ENCODE measurements at places on chromosomes 12 and 14.

DNA sequence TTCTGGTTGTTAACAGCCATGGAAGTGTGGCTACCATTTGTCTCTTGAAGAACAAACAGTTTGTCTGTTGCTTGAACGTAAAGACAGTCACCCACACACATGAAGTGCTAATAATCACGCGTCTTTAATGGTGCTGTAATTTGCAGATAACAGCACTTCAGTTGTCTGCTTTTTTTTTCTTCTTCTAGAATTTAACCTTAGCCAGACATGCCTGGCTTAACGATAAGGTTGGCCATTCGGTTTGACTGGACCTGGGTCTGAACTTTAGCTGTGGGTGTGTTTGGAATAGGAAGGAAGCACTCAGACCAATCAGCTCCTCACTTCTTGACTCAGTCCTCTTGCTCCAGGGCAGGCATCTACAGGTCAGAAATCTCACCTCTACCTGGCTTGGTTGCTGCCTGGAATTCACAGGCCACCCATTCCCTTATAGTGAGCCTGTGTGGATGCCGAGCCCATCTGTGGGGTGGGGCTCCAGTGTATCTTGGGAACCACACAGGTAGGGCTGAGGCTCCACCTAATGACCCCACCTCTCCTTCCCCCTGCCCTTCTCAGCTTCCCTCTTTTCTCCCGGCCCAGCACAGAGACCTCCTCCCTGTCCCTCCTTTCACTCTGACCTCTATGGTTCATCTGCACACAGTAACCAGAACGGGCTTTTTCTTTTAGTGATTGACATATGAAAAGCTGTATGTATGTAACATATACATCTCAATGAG, 246.4 kb upstream of the PWP1 start:
- DNase-seq: no peak

DNA sequence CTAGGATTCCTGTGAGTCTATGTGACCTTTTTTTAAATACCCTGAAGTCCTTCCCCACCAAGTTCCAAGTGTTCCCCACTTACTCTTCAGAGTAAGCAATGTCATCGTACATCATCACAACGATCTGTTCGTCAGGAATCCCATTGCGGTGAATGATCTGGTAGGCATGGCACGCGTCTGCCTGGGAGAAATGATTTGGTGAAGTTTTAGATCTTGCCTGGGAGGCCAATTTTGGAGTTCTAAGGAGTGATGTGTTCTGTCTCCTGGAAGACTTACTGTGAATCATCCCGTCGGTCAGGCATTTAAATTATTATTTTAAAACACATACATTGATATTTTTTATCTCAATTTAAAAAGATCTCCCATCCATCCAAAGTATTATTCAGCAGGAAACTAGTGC, 29.8 kb downstream of the LGMN start:
- no peak for DNase-seq

DNA sequence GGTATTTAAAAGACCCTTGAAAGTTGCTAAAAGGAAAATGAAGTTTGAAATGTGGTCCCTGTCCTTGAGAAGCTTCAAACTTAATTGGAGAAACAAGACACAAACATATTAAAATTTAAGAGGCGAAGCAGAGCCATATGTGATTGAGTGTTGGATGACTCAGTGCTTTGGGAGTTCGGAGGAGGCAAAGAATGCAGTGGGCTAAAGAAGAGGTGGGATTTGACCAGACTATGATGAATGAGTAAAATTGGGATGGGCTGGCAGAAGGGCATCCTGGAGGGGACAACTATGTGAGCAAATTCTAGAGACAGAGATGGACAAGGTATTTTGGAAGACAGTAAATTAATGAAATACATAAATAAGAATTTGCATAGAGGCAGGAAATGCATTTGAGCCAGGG, 358.6 kb downstream of the EGLN3 start:
- no peak for DNase-seq

- DNase-seq: no peak
Observed at GRCh38 chr12:1820191-1820895, at the start of gene LRTM2. TSS of gene LRTM2 (plus strand) at chr12:1820565. CDS start at chr12:1828149, 7,584 bp downstream.
